Inflammatory macrophage treated with lipopolysaccharide for 4 hours (primary cell): ENCODE measurements at places on chromosomes 2 and 18.

DNA sequence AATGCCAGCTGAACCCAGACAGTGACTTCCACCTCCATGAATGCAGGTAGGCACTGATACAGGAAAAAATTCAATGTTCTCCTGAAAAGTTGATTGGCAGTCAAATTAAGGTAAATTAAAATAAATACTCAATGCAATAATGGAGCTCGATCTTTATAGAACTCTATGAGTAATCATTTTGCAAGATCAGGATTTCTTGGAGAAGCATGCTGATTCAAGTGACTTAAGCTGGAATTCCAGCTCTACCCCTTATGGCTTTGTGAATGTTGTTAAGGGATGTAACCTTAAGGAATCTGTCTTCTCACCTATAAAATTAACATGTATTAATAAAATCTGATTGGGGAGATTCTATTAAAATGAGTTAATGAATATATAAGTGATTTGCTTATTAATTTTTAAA is 145.1 kb downstream of the QPCT start:
- DNase-seq: no peak

DNA sequence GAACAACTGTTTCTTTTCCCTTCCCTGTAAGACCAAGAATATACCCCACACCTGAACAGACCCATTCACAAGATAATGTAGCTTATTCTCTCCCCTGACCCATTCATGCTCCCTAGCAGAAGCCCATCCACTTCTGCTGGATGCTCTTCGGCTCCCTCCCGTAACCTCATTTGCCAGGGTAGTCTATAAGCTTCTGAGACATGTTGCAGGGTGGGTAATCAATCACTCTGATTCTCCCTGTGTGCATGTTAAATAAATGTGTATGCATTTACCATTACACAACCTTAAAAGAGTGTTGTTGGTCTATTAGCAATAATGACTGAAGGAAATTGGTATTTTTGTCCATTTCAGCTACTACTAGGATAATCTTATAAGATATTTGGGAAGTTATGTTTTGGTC is 1.3 kb downstream of the SLC19A3 start:
- DNase-seq: no peak

- peak; percentile 18 for DNase-seq
Observed at GRCh38 chr18:34809451-34810072, 99.5 kb downstream of the DTNA start.

GRCh38 chr2:173874003-173874893 is 90.9 kb downstream of the SP3 start:
- peak; percentile 47 for DNase-seq

DNA sequence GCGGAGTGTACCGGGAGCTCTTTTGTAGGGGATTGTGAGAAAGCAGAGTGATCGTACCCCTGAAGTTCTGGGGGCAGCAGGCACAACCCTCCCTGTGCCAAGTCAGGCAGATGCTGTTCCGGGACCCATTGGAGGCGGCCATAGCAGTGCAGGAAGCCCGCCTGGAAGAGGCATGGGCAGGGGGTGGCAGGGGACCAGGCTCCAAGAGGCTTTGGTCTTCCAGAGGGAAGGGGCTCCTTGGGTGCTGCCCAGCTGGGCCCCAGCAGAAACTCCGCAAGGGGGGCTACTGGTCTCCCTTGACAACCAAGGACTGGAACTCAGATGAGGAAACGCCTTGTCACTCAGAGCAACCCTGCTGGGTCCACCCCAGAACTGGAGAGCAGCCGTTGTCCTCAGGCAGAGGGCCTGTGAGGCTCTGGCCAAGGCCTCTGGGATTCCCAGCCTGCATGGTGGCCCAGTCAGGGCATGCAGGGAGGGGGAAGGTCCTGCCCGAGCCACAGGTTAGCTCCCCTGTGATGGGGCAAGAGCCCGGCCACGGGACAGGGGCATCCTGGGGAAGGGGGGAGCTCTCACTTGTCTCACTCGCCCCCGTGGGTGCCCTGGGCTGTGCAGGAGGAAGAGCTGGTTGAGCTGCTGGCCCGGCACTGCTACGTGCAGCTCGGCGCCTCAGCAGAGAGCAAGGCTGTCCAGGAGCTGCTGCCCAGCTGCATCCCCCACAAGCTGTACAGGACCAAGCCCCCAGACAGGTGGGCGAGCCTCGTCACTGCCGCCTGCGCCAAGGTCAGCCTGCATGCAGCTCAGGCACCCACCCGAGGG is 21.0 kb upstream of the GPR17 start:
- DNase-seq: no peak

DNA sequence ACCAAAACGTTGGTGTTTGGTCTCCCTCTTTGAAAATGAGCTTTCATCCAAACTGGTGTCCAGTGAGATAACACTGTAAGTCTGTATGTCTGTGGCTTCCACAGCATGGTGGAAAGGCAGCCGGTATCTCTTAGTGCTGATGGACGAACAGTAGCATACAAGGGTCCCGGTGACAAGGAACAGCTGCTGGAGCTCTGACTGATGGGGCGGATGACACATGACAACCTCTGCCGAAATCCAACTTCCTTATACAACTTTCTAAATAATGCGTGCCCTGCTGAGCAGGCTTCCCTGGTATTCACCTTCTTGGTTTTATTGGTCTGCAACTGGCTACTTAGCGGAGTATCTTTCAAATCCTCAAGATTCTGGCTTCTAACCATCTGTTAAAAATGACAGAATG is 216.2 kb downstream of the SRBD1 start:
- no peak for DNase-seq

- DNase-seq: no peak
Observed at GRCh38 chr2:231660860-231661259, 47.5 kb upstream of the PTMA start.

DNA sequence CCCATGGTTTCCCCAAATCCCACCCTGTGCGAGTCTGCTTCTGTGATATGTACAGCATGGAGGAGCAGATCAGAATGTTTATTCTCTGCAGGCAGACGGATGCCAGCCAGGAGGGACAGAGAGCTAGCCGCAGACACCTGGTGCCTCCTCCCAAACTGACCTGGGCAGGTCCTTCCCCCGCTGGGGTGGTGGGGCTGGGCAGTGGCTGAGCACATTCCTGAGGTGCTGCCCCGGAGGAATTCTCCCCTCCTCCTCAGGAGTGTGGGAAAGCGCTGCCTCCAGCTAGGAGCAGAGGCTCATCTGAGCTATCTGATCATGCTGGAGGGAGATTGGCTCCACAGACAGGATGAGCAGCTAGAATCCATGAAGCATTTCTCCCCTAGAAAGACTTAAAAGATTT is 21.7 kb downstream of the C2orf92 start:
- no peak for DNase-seq
